ENCODE measurements at places on chromosomes 3 and 15.

DNA sequence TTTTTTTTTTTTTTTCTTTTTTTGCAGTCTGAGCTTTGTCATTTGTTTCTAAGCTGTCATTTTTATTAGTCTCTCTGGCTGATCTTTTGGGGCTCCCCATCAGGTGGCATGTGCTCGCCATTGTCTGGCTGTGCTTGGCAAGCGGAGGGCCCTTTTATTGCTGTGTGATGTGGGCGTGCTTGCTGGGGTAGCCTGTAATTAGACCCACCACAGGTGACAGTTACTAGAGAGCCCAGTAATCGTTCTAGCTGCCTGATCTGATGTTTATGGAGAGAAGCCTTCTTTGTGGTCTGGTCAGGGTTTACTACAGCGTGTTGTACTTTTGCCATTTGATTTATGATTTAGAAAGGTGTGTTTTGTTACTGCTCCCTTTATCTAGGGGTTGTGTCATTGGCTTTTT, 179.9 kb downstream of the MCTP2 start:
- DNase-seq = no peak

DNA sequence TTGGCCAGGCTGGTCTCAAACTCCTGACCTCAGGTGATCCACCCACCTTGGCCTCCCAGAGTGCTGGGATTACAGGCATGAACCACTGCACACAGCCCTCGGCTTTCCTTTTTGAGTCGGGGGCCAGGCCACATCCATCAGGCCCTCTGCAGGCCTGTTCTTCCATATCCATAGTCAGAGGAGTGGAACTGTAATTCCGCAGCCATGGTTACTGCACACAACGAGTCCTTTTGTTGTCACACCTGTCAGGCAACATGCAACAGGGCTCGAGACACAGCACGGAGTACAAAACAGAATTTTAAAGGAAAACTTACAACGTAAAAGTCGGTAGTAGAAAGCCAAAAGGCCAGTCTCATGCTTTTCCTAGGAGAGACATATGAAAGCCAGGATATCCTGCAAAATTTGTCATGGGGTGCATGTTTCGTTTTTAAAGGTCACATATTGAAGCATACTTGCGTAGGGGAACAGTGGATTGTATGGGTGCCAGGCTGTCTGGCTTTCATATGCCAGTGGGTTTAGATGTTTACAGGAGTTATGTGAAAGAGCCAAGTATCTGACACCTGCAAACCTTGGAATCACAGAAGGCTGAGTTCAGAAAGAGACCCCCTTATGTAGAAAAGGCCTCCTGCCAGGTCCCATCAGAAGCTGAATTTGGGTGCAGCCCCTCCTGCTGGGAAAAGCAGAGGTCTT, 63.2 kb upstream of the LPP start:
- no peak for DNase-seq

- DNase-seq = no peak
Measured at GRCh38 chr3:99250821-99251355, 349.4 kb upstream of the DCBLD2 start.

GRCh38 chr3:39485547-39485946, 18.1 kb downstream of the MOBP start:
- DNase-seq = no peak

DNA sequence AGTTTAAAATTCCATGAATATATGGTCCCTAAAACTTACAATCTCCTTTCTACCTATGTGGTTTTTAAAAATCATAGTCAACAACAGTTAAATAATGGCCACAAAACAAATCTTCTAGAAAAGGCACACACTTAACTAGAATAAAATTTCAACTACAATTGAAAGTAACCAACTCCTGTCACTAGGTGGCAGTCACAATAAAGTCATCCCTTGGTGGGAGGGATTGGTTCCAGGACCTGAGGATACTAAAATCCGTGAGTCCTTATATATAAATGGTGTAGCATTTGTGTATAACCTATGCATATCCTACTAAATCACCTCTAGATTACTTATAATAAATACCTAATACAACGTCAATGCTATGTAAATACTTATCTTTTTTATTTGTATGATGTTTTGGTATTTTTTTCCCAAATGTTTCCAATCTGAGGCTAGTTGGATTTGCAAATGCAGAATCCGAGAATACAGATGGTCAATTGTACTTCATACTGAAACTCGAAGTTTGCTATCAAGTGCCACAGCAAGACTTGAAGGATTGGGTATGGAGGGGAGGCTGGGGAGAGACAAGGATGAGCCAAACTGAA, 172.6 kb downstream of the FMN1 start:
- no peak for DNase-seq

DNA sequence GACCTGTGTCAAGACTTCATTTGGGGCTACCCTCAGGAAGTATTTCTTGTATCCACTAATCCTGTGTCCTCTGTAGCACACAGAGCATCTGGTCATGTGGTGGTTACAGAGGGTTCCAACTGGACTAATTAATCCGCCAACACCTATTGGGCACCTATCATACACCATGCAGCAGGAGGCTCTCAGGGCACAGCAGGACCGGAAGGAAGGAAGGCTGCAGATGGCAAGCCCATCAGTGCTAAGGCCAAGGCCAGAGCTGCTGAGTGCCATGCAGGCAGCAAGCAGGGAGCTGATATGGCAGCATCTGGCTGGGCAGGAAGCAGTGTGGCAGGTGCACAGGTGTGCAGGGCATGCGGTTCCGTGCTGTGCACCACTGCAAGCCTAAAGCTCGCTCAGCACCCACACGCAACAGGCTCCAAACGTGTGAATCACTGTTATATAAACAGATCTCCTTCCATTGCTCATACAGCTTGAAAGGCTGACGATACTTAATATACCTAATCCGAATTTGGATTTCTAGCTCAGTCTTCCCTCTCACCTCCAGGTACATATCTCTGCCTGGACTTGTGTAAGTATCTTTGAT, 64.4 kb upstream of the SNRPA1 start:
- no peak for DNase-seq

DNA sequence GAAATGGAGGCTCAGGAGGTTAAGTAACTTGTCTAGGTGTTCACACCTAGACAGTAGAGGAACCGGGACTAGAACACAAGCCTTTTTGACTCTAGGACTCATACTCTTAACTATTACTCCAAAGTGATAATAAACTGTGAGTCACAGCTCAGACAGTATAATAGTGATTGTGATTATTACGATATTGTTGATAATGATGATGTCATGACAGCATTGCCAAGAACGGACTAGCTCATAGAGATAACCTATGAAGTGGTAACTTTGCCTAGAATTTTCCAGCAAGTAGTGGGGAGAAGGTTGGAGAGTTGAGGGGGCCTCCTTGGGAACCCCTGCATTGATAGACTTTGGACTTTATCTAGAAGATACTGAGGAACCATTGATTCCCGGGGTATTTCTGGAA, 34.0 kb downstream of the STARD5 start:
- DNase-seq = no peak

- DNase-seq = no peak
Measured at GRCh38 chr15:85493260-85493659, 112.9 kb downstream of the AKAP13 start.

DNA sequence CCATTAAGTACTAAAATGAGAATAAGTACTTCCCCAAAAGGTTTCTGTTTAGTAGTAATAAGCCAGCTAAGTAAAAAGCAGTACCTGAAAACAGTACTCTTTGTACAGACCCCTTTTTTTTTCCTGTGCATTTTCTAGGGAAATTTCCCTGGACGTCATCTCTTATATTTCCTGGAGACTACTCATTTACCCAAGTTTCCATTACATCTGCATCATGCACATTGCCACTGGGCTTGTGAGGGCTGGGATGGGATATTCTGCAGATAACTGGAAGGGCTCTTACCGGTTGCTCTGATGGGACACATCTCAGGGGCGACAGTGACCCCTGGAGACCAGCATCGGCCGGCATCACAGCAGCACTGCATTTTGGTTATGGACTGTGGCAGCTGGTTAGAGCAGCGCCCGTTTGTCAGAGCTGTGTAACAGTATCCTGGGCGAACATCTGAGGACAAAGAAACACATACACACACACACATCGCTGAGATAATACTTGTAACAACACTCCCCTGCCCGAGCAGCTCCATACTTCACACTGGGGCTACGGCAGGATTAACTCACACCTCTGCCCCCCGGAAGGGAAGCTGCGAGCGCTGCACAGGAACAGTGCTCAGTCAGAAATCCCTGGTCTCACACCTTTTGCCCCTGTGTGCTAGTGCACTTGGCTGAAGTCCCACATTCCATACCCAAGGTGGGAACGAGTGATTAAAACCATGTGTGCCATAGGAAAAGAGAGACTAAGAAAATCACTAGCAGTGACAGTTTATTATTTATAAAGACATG, 124.9 kb downstream of the FBN1 start:
- DNase-seq = no peak

GRCh38 chr15:70488002-70488605, 275.3 kb downstream of the UACA start:
- DNase-seq = peak; percentile 72

DNA sequence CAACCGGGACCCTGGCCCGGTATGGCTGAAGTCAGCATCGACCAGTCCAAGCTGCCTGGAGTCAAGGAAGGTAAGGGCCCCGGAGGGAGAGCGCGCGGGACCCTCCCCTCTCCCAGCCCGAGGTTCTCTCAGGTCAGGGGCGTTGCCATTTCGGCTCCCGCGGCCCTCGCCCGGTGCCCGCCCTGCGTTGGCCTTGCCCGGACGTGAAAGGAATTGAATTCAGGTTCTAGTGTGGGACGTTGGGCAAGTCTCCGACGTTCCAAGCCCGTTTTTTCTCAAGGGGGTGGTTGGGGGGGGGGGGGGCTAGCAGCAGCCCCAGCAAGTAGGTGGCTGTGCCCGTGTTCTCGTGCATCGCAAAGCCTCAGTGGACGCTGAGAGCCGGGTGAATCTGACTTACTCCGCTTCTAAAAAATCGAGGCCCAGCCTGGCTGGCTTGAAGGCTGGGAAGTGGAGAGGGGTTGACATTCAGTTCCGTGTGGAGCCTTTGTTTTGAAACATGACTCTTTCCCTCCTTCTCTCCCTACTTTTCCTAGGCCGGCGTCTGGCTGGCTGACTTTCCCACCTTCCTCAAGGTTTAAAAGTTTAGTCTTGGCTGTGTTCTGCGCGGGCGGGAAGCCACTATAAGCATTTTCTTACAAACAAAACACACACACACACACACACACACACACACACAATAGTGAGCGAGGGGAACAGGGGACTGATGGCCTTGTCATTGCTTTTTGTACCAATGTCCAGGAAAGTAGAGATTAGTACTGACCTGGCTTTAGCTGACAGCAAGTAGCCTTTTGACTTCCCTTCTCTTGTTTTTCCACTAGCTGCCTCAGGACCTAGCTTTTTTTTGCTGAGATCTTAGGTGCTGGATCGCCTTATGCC, at the start of gene UTS2B:
Gene UTS2B (minus strand): TSS at position 873 of the 876 bp plus-strand sequence. CDS start 48,337 bp downstream, outside the sequence.
- peak; percentile 12 for DNase-seq

- DNase-seq = no peak
Measured at GRCh38 chr15:64695561-64695992, 79.8 kb downstream of the RBPMS2 start.

DNA sequence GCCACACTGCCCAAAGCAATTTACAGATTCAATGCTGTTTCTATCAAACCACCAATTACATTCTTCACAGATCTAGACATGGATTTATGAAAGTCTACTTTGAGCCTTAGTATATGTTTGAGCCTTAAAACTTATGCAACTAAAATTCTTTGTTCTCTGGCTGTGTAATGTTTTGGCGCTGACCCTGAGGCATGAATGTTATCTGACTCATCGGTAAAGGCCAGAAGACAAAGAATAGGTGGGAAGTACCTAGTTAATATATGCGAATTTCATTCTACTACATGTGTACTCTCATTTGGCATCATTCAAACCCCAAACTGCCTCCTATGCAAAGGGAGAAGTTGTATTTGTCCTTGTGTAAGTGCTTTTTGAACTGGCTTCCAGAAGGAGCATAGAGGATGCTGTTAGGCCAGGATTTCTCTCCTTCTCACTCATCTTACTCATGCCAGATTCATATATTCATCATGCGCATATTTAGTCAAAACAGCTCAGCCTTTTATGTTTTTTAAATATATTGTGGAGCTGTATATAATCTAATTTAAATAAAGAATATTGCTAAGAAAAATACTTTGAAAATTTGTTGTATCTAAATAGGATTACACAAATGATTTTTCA, 204.2 kb downstream of the NFKBIZ start:
- DNase-seq = no peak

GRCh38 chr15:90650117-90650955, 66.8 kb upstream of the BLM start:
- no peak for DNase-seq

GRCh38 chr3:172102123-172102882, 62.9 kb downstream of the FNDC3B start:
- peak; percentile 88 for DNase-seq

- DNase-seq = no peak
Measured at GRCh38 chr3:60810881-60811280, 440.4 kb downstream of the FHIT start.

DNA sequence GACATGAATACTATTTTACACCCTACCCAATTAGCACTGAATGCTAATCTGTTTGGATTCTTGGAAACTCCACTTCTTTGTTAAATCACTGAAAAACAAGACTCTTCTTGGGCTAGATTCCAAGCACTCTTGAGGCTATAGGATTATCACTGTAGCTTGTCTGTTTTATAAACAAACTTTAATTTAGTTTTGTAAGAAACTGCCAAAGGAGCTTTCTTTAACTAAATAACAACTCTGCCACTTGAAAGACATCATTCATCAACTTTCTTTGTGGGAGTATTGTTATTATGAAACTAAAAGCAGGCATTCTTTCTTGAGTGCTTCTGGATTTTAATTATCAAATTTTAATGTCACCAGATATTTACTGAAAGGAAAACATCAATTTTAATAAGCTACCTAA, 24.1 kb downstream of the CBLB start:
- DNase-seq = no peak

DNA sequence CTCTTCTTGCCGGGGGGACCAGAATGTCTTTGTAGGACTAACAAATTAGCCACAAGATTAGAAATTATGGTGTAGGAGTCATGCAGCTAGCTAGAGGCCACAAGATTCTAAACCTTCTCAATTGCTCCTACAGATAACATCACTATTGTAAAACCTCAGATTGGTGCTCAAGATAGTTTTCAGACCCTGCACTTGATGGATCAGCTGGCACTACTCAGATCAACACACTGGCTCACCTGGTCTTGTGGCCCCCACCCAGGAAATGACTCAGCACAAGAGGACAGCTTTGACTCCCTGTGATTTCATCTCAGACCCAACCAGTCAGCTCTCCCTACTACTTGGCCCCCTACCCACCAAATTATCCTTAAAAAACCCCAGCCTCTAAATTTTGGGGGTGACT, 124.1 kb upstream of the RASGRP1 start:
- DNase-seq = no peak

Data from thymus (tissue), 14 donors.